ENCODE measurements at places on chromosomes 6 and 20.

DNA sequence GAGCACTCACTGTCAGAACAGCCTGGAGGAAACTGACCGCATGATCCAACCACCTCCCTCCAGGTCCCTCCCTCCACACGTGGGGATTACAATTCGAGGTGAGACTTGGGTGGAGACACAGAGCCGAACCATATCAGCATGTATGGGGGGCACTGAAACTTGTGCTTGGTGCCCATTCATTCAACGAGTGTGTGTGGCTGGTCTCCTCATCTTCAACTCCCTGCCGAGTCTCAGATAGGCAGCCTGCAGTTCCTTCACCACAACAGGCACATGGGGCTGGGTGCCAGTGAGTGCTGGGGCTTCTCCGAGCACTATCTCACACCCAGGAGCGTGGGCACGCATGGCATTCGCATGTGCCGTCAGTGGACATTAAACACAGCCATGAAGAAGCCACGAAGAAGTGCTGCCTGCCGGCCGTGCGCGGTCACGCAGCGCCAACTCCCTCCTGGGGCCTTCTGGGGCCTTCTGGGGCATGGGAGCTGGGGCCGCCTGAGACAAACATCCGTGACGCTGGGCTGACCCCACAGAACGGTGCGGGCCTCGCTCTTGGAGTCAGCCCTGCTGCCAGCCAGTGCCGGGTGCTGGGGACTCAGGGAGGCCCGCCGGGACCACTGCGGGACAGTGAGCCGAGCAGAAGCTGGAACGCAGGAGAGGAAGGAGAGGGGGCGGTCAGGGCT, 714 bp upstream of the RTEL1 start:
- peak; percentile 62 for DNase-seq

DNA sequence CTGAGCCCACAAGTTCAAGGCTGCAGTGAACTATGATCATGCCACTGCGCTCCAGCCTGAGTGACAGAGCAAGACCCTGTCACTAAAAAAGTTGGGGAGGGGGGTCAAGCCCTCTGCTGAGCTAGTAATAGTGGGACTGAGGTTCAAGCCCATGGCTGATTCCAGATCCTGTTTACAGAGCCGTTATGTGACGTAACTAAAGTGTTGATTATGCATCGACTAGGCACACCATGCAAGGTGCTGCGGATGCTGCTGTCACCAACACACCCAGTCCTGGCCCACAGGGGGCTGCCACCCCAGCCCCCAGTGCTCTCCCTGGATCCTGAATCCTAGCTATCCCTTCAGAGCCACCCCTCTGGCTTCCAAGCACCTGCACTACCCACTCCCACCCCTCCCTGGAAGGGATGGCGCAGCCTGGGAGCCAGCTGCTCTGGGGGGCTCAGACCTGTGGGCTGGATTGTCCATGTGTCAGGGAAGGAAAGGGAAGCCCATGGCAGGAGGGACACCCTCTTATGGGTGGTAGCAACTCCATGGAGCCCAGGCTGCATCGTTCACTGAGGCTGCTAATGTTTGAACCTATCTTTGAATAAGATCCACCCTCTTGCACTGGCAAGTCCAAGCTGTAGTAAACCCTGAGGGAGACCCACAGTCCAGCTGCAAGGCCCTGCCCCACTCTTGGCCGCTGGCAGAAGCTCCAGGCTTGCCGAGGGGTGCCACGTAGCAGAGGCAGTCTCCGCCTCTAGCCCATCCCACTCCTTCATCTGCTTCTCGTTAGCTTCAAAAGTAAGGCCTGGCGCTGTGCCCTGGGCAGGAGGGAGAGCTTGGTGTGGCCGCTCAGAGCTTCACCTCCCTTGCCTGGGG, 95.0 kb downstream of the SNX5 start:
- DNase-seq: no peak

DNA sequence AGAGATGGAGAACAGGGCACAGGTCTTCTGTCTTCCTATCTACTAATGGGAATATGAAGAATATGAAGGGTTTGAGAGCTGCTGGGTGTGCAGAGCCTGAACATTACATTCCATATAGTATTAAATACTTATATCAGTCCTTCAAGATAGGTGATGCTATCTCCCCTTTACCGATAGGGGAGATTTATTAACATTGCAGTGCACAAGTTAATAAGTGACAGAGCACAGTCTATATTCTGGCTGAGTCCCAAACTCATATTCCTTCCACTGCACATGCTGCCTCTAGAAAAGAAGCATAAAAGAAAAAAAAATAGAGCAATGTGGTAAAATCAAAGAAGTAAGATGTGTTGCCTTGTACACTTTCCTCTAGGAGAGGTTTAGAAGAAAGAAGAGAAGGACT, 18.5 kb upstream of the KIAA0408 start:
- no peak for DNase-seq

DNA sequence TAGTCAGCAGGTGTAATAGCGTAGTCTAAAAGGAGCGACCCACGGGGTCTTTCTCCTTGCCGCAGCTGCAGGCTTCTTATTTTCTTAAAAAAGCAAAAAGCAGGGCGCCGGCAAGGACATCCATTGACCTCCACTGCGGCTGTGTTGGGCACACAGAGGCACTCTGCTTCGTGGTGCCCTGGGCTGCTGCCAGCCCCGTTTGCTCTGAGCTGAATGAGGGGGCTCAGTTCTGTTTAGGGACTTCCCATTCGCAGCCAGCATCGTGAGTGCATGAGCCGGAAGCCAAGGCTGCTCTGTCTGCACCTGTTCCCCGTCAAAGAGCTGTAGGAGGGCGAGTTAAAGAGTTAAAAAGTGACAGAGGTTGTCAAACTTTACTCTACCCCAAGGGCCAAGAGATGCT, 1.7 kb upstream of the SLC22A2 start:
- no peak for DNase-seq

All from activated CD8-positive, alpha-beta memory T cell treated with anti-CD3 and anti-CD28 coated beads, Interleukin-2, amount 50 U/mL, for 48 hours (primary cell).